ENCODE measurements at places on chromosomes 11 and 22.
A peak's percentile ranks its signal among the peaks of the same experiment; 100 is the strongest.

DNA sequence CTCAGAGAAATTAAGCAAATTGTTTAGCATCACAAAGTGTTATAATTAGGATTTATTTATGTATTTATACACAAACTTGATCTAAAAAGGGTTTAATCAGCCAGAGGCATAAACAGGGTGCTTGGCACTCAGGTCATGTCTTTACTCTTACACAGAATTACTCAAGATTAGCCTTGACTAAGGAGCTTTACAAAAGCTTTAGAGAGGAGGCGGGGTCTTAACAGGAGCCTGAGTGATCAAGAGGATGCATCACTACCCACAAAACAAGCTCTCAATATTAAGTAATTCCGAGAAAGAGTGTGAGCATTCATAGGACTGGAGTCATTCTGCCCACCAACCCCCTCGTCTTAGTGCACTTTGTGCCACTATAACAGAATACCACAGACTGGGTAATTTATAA is 103.0 kb downstream of the SPATA19 start:
- DNase-seq = no peak

DNA sequence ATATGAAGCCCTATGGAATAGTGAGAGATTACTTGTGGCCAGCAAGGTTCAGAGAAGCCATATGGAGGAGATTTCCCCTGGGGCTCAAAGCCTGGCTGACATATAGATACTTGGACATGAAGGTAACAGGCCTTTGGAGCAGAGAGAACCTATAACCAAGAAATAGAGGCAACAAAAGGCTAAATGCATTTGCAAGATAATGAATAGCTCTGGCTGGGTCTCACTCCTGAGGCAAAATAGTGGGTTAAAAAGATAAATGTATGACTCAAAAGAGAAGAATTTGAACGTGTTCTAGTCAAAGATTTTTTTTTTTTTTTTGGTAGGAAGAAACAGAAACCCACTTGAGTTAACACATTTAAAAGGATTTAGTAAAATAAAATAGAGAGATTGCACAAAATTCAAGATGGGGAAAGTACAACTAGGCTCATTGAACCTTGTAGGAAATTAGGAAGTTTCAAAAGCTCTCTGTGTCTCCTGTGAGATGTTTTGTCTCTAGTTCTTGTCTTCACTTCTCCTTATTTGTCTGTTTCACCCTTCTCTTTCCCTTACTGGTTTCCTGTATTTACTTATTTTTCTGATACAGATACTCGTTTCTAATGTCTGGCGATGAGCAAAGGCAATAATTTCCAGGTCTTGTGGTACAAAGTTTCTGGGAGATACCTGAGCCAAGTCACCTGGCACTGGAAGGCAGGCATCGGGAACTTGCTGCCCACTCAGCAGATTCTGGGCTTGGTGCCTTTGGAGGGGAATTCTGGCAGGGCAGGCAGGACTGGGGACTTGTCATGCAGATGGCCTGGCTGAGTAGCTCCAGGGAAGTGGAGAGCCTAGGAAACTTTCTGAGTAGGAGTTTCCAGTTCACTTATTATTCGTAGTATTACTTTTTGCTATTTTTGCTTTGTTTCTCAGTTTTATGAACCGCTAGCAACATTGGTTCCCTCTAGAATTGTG is 49.2 kb upstream of the SESN3 start:
- no peak for DNase-seq

DNA sequence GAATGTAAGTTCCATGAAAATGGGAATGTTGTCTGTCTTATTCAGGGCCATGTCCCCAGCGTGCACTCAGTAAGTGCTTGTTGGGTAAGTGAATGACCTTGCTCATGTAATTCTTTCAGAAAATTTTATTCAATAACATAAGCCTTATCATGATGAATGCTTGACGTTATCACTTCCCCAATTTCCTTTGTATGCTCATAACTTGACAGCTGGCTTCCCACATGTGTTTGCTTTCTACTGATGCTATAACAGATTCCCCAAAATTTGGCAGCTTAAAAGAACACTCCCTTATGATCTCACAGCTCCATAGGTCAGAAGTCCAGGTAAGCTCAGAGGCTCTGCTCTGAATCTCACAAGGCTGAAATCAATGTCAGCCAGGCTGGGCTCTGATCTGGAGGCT is 155.8 kb upstream of the POU2AF2 start:
- no peak for DNase-seq

DNA sequence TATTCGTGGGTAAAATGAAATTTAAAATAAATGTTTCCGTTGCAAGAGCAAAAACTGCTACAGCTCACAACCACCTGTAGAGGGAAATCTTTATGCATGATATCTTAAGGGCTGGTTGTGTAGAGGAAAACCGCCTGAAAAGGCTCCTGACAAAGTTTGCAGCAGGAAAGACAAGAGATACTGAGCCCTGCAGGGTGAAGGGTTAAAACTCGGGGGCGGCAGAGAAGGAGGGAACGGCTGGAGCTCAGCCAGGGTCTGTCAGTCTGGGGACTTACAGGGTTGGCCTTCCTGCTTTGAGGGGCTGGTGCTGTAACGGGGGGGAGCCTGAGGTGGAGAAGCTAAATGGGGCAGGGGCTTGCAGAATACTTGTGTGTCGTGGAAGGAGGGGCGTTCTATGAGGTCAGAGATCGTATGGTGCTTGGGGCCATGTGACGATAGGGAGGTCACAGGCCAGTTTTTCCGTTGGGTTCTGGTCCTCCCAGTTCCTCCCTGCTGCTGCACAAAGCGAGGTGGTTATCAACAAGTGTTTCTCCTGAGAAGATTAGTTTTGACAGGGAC is 122.9 kb upstream of the HSD17B12 start:
- DNase-seq = no peak

DNA sequence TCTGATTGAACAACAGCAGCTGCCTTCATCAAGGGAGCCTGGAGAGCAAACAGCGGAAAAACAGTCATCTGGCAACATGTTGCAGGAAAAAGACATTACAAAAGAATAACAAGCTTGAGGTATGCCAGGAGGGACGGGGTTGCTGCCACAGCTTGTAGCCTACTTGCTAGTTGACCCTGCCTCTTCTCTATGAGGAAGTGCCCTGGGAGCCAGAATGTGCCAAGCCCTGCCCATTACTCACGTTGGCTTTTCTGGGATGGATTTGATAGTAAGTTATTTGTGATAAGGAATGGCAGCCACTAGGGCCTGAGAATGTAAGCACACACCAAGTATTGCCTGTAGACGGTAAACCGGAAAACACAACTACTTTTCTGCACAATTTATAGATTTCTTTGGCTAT is 113.5 kb upstream of the KIRREL3 start:
- DNase-seq = no peak

DNA sequence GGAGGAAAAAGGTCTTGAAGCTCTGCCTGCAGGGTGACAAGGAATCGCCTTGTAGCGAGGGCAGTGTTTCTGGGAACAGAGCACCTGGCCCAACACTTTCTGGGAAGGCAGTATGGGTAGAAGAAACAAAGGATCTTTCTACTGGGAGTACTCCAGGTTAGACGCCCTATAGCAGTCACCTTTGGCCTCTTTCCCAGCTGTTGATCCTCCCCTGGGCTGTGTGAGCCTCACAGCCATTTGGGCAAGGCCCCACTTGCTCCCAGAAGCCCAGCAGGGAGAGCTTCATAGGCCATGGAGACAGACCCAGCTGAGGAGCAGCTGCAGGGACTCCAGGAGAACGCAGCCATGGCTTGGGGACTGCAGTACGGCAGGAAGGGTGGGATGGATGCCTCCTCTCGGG is 1.2 kb downstream of the SLCO2B1 start:
- no peak for DNase-seq

DNA sequence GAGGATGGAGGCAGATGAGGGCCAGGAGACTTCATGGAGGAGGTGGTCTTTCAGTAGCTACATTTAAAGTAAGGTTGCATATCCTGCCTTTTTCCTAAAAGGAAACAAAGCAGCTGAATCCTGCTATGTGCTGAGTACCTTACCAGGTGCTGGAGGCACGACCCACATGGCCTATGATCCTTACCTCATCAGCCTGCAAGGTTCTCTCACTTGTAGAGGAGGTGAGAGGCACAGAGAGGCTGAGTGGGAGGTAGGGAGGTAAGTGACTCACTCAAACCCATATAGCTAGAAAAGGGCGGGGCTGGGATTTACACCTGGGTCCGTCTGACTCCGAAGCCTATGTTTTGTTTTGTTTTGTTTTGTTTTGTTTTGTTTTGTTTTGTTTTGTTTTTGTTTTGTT is 75.8 kb downstream of the BUD13 start:
- DNase-seq = no peak

GRCh38 chr11:15901054-15901453 is 455.3 kb downstream of the SOX6 start:
- no peak for DNase-seq

DNA sequence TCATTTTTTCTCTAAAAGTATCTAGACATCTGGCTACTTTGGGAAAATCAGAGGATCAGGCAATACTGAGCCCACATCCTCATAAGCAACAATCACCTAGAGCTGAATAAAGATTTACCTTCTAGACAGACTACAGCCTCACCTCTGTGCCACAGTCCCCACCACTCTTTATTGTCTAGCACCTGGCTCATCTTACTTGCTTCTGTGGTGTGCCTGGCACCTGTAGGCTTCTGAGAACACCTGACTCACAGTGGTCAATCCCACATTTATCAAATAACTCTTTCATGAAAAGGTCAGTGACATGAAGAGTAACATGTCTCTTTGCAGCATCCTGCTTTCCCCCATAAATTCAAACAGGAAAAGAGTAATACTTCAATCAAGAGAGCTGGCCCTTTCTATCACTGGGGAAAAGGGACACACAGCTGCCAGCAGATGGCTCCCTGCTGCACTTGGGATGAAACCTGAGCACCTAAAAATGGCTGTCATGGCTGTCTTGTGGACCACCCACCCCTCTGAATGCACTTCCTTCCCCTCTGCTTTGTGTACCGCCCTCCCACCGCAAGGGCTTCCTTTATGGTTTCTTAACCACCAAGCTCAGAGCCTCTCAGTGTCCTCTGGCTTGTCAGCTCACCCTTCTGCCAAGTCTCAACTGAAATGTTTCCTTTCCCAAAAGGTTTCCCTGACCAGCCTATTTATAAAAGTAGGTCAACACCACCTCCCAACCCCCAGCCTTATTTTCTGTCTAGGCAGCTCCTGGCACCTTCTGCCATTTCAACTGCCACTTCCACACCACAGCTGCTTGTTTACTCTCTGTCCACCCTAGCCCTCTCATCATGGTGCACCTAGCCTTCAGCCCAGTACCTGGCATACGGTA is 9.3 kb downstream of the TFIP11 start:
- peak; percentile 30 for DNase-seq

GRCh38 chr11:127058524-127058923 is 58.0 kb upstream of the KIRREL3 start:
- DNase-seq = no peak

DNA sequence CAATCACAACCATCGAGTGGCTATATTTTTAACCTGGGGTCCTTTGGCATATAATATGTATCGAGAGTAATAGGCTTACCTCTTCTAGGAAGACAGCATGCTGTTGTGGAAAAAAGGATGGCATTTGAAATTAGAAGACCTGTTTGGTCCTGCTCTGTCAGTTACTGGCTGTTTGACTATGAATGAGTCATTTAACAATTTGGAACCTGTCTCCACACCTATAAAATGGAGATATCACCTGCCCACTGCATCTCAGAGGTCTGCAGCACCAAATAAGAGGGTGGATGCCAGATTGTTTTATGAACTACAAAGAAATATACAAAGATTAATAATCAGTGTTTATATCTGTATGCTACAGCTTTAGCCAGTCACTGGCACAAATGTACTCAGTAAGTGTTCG is 60.8 kb downstream of the SLC25A17 start:
- no peak for DNase-seq

DNA sequence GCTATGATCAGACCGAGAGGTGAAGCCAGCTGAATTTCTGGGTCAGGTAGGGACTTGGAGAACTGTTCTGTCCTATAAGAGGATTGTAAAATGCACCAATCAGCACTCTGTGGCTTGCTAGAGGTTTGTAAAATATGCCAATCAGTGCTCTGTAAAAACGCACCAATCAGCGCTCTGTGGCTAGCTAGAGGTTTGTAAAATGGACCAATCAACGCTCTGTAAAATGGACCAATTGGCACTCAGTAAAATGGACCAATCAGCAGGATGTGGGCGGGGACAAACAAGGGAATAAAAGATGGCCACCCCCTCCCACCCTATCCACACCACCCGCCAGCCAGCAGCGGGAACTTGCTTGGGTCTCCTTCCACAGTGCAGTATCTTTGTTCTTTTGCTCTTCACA is 6.4 kb upstream of the SEC14L4 start:
- no peak for DNase-seq

- no peak for DNase-seq
These were observed 32.9 kb downstream of the MUC2 start for GRCh38 chr11:1107316-1108245.

GRCh38 chr22:41526830-41527799 is 17.2 kb downstream of the POLR3H start:
- DNase-seq = peak; percentile 69

DNA sequence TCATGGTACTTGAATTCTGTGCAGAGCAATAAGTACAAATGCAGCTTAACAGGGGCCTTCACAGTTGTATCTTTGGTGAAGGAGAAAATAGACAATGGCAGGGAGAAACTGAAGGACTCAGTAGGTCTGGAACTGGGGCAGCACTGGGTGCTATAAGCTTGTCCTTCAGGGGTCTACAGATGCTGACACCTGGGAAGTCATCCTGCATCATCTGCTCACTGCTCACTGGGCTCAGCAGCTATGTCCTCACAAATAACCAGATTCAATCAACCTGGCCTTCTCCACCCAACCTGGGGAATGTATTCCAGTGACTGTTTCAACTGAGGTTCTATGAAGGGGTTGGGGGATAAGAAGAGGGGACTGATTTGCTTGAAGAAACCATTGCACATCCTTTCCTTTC is 117.0 kb downstream of the ZNF280B start:
- no peak for DNase-seq

DNA sequence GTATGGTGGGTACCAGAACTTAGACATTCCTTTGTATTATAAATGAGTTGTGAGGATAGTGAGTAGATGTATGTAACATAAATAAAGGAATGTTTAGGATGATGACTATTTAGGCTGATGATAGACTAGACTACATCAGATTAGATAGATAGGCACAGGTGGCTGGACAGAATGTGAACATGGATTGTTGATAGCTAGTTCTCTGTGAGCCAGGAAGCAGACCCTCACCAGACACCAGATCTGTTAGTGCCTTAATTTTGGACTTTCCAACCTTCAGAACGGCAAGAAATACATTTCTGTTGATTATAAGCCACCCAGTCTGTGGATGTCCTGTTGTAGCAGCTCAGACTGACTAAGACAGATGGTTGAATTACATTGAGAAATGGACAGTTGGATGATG is 99.4 kb downstream of the SWAP70 start:
- DNase-seq = no peak

DNA sequence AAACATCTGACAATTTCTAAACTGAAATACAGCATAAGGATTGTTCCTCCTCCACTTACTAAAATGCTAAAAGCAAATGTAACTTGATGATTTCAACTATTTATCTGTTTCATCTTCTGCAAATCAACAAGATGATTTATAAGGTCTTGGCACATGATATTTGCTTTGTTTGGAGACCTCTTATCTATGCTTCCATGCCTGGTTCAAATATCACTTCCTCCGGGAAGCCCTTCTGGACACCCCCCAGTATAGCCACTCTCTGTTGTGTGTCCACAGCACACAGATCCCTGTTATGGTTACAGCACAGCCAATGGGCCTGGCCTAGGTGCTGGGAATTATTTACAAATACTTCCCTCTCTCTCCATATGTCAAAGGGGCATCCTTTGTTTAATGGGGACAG is 114.8 kb downstream of the C11orf58 start:
- DNase-seq = no peak

GRCh38 chr11:125494974-125495725 is 915 bp downstream of the FEZ1 start:
- DNase-seq = no peak

Measured in activated CD4-positive, alpha-beta T cell treated with anti-CD3 and anti-CD28 coated beads for 4 hours (primary cell).